ENCODE measurements at places on chromosomes 2 and 18. TPM values are rescaled to one million over a fixed set of nuclear protein-coding genes. Genes with fewer than 3 reads are reported as not detected.

PDCD1 gene
- 0.27 TPM for polyA plus RNA-seq

TSPYL6 gene
- not detected for polyA plus RNA-seq

DNA sequence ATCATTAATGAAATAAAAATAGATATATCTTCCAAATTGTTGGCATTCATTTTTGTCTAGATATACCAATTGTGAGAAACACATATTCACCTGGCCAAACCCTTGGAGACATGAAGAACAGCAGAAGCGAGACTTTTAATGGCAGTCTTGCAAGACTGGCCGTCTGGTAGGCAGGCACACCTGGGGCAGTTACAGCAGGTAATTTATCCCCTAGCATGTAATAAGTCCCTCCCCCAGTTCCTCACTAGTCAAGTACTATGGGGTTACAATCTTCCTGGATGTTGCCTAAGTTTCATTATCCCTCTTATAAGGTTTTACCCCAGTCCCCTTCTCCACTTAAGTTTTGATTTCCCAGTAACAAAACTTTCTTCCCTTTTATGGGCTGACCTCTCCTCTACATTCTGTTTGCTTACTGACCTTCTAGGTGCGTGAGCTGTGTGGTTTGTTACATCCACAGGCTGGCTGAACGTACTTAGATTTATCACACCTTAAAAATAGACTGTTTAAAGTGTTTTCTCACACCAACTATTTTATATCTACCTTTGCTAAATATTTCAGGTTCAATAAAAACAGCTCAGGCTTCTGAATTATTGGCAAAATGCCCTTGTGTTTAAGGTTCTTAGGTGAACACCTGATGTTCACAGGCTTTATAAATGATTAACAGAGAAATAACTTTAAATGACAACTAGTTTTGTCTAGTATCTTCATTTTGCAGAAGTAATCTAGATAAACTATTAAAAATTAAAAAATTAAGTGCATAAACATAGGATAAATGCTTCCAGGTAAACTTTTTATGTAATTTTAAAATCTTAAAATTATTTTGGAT is 365.0 kb upstream of the TFPI start:
- peak; percentile 38 for DNase-seq

DNA sequence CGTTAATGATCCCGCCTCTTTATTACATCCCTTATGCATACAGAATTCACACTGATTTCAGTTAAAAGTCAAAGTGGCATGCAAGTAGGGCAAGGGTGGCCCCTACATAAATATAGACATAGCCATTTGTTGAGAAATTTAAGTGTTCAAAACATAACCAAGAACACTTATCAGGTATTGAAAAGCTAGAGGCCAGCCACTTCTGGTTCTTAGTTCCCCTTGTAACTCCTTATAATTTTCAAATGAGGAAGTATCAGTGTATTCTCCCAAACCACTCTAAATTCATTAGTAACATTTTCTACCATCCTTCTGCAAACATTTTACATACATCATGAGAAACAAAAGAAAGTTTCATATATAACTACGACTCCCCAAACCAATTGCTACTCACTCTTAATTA is 5.8 kb upstream of the ARL5A start:
- DNase-seq, result no peak
